ENCODE measurements at places on chromosomes 1 and 21.

DNA sequence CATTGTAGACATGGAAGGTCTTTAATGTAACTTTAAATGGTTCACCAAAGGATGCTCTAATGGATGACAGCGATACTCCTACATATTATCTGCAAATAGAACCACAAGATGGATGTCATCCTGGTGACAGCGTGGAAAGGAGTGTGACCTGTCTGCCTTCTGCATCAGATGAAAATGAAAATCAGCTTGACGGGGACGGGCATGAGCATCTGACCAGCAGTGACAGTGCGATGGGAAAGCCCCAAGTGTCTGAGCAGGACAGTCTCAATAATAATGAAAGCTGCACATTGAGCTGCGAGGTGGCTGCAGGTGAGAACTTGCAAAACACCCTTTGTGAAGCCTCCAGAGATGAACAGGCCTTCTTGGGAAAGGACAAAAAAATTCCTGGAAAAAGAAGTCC lies 25.2 kb downstream of the CNST start:
- no peak for DNase-seq

- peak; percentile 27 for DNase-seq
Measured at GRCh38 chr1:201739492-201740085, 89.4 kb upstream of the IPO9 start.

- DNase-seq: no peak
Measured at GRCh38 chr1:82795508-82796149, 994.9 kb downstream of the ADGRL2 start.

DNA sequence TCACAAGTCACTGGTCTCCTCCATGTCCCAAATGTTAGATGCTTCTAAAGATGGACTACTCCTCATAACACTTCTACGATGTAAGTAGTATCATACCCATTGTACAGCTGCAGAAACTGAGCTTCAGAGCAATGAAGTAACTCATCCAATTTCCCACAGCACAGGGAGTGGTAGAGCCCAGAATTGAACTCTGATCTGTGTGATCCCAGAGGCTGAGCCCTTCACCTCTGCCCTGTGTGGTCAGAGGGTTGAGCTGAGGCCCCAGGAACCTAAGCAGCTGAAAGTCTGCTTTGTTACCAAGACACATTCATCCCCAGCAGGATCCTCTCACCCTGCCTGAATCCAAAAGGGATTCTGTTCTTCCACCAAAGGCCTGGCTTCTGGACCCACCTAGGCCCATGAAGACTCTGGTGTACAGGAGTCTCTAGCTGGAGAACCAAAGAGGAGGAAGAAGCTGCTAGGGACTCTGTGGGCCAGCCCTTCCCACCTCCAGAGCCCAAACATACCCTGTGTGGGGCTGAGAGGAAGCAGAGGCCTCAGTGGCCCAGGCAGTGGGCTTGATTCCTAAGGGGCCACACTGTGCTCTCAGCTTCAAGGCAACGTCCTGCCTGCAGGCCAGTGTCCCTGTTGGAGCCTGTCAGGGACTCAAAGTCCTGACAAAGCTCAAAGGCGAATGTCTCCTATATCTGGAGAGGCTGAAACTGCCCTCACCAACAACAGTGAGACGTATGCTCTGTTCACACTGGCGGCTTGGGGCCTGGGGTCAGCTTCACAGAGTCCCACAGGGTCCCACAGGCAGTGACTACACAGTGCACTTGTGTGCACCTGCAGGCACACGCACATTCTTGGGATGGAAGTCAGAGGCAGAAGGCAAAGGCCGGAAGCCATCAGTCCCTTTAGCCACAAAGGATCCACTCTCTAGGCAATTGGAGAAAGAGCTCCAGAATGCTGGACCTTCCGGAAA lies 40.4 kb upstream of the SLC30A1 start:
- no peak for DNase-seq

DNA sequence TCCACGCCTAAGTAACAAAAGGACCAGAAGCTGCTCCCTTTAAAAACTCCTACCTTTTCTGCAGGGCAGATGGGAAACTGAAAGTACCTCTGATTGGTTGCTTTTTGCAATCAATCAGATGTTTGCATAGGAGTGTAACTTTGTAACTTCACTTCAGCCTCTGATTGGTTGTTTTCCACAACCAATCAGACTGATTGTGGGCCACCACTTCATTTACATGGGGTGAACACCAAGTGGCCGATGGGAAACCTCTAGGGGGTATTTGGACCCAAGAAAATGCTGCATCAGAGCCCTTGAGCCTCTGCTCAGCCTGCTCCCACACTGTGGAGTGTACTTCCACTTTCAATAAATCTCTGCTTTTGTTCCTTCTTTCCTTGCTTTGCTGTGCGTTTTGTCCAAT lies 32.8 kb upstream of the CD1D start:
- DNase-seq: no peak

DNA sequence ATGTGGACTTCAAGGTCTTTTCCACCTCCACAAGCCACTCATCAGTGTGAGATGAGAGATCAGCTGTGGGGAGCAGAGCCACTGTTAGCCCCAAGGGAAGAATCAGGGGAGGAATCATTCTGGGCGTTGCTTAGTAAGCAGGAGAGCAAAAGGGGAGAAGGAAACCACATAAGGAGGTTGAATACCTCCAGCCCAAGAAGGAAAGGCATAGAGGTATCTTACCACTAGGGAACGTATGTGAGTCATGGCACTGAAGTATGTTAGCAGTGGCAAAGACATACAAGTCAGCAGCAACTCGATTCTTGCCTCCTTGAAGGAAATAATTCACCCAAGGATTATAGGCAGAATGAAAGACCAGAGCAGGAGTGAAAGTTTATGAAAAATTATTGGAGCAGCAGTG lies 31.6 kb upstream of the SLC5A9 start:
- no peak for DNase-seq

DNA sequence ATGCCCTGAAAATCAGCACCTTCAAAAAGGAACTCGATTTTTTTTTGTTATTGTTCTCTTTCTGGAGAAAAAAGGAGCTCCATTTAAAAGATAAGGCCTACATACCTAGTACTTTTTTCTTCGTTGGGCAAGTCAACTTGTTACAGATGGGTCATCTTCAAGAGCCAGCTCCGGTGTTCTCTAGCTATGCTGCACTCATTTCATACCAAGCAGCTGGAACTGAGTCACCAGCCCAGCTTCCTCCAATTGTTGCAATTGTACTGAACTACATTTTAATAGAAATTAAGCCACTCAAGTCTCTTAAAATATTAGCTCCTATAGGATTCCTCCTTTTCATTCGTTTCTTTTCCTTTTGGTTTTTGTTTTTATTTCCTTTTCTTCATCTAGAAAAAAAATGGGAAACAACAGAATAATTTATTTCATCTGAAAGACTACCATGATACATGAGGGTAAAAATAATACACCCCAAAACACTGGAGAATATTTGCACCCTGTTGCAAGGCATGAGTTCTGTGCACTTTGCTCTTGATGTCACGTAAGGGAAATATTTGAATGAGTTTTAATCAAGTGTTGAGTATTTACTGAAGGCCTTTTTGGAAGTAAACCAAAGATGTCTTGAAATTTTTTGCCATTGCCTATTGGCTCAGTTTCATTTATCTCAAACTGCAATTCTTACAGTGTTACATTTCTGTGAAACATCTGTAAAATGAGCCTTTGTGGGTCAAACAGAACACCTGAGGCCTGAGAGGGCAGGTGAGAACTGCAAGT lies 60.5 kb downstream of the CLIC4 start:
- no peak for DNase-seq

- no peak for DNase-seq
Measured at GRCh38 chr1:11787251-11787803, 18.4 kb downstream of the MTHFR start.

DNA sequence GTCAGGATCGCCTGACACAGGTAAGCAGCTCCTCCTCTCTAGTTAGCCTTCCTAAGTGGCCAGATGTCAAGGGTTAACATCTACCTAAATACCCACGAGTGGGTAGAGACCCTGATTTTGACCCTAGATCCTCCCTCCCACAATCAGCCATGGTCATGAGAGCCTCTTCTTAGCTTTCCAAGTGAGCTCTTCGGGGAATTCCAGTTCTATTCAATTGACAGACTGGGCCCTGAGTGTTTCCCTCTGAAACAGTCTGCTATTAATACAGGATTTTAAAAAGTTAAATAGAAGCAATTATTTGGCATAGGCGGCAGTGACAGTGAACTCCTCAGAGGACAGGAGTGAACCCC lies 28.1 kb downstream of the C2CD2 start:
- DNase-seq: no peak

DNA sequence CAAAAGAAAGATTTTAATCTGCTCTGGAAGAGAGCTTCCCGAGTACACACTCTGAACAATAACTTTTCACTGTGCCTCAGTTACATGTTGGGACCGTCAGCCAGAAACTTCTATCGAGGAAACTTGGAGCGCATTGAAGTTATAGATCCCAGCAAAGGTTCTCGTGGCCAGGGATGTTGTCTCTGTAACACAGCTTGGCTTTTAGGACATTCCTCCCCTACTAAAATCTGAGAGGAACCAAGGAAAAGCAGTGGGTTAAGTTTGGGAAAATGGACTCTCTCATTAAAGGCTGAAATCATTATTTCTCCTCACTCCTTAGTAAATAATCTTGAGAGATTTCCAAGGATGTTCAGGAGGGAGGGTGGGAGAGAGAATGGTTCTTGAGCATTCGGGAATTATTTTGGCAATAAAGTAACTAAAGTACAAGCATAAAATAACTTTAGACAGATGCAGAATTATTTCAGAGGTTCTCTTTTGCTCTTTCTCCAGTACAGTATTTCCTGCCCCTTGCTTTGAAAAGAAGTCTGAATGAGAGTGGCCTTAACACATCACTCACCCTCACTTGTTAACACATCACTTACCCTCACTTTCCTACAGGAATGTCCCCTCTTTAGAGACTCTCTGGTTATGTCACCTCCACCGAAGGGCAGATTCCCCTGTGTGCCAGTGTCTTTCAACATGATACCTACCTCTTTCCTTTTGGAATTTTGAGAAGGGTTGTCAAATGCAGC lies 1.8 kb upstream of the NFIA start:
- DNase-seq: no peak

GRCh38 chr1:41362749-41363590 lies 1.7 kb downstream of the FOXO6 start:
- DNase-seq: no peak

GRCh38 chr1:163168053-163168452 lies 34.7 kb downstream of the RGS5 start:
- no peak for DNase-seq

DNA sequence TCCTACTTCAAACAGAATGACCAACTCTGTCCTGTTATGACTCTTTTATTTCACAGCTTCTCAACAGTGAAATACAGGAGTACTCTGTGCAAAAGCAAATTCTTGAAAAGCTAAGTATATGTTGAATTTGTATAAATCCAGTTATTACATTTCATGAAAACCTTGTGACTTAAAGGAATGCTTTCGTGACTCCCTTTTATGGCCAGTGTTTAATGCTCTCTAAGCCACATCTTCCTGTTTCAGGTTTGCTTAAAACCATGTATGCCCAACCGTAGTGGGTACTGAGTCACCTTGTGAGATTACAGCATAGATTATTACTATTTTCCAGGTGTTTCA lies 40.2 kb upstream of the KIF1B start:
- no peak for DNase-seq

DNA sequence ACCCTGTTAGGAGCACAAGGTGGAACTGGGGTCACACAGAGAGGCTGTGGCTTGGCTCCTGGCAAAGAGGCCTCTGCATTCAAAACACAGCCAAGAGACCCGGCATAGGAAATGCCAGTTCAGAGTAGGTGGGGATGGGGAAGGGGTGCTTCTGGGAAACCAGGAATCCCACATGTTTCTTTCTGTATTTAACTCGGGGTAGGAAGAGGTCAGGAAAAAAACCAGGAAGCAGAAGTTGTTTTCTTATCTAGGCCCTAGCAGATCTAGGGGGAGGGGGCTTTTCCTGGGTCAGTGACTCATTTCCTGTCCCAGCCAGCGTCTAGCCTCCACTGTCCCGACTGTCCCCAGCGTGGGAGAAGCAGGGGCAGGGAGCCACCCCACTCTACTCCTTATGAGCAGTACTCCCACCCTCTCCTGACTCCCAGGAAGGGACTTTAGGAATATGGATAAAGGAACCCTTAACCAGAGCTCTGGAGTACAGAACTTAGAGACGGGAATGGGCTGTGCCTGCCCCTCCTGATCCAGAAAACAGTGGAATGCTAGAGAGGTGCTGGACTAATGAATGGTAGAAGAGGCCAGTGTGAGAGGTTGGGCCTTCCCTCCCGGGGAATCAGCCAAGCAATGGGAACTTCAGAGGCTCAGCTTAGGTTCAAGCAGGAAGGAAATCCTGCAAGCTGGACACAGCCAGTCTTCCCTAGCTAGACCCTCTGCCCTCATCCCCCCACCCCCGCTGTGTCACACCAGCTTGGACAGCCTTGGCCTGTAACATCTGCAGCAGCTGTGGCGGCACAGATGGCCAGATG lies 5.7 kb downstream of the FHL3 start:
- no peak for DNase-seq

DNA sequence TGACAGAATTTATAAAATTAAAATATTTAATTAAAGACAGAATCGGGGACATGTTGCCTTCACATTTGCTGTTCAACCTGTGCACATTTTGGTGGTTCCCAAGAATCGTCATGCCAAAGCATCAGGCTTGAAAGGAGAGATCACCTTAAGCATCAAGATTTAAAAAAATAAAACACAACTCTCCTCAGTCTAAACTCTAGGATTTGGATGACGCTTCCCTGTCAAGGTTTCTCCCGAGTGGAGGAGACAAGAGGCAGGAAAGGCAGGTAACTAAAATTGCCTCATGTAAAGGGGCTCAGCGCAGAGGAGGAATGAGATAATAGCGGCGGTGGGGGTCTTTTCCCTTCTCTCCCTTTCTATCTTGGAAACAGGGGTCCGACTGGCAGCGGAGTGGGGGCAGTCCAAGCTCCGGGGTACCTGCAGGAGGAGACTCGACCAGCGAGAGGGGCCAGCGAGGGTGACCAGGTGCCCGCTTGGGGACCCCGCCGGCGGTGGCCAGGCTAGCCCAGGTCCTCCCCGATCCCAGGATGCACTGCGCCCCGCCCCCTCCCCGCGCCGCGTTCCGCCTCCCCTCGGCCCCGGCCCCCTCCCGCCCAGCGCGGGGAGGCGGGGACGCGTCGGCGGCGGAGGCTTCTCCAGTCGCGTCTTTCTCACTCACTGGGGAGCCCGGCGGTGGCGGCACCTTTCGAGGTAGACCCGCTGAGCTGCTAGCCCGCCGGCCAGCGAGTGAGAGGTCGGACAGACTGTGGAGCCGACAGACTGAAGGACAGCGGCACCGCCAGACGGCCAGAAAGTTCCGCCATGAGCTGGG lies at the start of gene FNBP1L:
TSS of gene FNBP1L (plus strand) at position 638 of the 811 bp plus-strand sequence. CDS start at position 802, 164 bp downstream.
- no peak for DNase-seq

DNA sequence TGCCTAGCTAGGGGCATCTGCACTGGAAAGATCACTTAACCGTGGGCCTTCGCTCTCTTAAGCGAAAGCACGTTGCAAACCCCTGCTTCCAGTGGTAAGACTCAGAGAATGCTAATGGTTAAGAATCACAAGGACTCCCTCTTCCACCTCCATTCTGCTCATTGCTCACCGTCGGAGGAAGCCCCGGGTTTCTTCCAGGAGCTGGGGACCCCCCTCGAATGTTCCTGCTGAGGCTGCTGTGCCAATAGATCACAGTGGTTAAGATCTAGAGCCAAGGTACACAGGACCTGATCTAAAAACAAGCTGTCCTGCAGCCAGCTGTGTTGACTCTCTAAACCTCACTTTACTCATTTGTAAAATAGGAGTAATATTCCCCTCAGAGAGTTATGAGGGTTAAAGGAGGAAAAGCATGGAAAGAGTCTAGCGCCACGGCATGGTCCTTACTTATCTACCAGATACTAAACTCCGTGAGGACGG lies 765 bp downstream of the VAMP3 start:
- DNase-seq: no peak

GRCh38 chr1:76381450-76382097 lies 307.0 kb downstream of the ST6GALNAC3 start:
- no peak for DNase-seq

GRCh38 chr1:8078176-8078671 lies 52.1 kb upstream of the ERRFI1 start:
- DNase-seq: no peak

Data from activated naive CD4-positive, alpha-beta T cell (primary cell).